ENCODE measurements at places on chromosomes 4 and X. TPM values are rescaled to one million over a fixed set of nuclear protein-coding genes. Genes with fewer than 3 reads are reported as not detected.
A peak's percentile ranks its signal among the peaks of the same experiment; 100 is the strongest.

Gene FAM47E
- total RNA-seq, result 7.8 TPM

Gene IL2
- total RNA-seq, result not detected

Gene MGAT4D
- total RNA-seq, result not detected

DNA sequence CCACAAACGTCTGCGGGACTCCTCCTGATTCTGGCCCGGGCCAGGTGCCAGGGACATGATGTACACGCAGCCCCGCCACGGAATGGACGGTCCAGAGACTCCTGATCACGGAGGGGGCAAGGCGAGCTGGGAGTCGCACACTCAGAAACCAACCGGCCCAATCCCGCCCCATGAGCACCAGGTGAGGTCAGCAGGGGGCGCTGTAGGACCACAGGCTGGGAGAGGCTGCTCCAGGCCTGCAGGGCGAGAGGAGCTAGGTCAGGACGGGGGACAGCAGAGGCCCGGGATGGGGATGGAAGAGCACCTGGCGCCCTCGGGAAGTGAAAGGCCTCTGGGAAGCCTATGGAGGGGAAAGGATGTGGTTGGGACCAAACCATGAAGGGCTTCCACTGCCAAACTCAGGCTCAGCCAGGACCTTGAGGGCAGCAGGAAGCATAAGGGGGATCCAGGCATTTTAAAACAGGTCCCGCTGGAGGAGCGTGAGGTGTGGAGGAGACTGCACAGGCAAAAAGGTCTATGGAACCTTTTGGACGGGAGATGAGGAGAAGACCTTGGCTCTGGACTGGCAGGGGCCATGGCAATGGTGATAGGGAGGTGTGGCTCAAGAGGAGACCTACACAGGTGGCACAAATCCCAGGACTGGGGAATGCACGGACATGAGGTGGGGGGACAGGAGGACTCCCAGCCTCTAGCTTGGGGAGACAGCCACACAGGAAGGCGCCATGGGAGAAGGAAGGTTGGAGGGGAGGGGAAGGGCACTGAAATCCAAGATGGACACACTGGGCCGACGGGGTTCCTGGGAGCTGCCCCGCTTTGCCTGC, 79.2 kb downstream of the MTMR1 start:
- no peaks in the 10 kb centered on the region for H3K4me1 ChIP-seq
- no peaks in the 10 kb centered on the region for H3K36me3 ChIP-seq
- H3K27ac ChIP-seq, result no peak overlapping the region
- no peaks in the 10 kb centered on the region for H3K27me3 ChIP-seq
- no peak overlapping the region for H3K4me3 ChIP-seq
- DNase-seq, result peak; percentile 82

Gene TLL1
- total RNA-seq, result 1.00 TPM

Gene NKX1-1
- not detected for total RNA-seq

DNA sequence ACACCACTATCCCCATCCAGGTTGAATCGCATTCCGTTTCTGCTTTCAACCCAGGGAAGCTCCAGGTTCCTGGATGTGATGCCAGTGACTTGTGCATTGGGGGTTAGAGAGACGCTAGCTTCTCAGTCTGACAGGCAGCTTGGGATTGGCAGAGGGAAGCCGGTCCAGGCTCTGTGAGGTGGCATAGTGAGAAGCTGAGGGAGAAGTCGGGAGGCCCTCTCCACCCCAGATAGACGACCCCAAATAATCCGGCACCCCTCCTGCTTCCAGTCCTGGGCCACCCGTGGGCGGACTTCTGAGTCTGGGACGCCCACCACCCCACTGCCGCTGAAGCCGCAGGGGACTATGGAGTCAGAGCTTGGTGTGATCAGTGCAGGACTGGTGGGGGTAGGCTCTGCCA, 7.4 kb downstream of the MAGEA4 start:
- H3K4me1 ChIP-seq, result no peaks in the 10 kb centered on the region
- H3K27me3 ChIP-seq, result no peaks in the 10 kb centered on the region
- H3K4me3 ChIP-seq, result no peak overlapping the region
- H3K27ac ChIP-seq, result no peak overlapping the region

Gene TMPRSS11F
- not detected for total RNA-seq

GRCh38 chr4:133498149-133498548, 349.1 kb downstream of the PCDH10 start:
- no peak overlapping the region for H3K4me3 ChIP-seq
- H3K4me1 ChIP-seq, result no peaks in the 10 kb centered on the region
- H3K27me3 ChIP-seq, result no peaks in the 10 kb centered on the region

DNA sequence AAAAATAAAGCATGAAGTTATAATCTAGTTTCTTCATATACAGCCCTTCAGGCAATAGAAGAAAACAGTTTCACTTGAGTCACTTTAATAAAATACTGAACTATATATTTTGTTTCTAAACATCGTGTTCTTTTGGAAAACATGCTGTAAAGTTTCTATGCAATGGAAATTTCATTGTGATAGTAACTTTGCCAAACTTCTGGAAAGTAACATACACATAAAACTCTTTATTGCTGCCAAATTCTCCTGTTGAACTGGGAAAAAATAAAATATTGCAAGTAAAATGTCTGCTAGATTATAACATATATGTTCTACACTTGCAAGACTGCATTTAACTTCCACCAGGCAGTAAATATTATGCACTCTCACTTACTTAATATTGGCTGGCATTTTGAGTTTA, 635.4 kb downstream of the SPRY1 start:
- no peak for DNase-seq
- H3K4me1 ChIP-seq, result no peaks in the 10 kb centered on the region
- no peak overlapping the region for H3K4me3 ChIP-seq
- no peaks in the 10 kb centered on the region for H3K36me3 ChIP-seq

GRCh38 chr4:183098019-183098722, 886 bp upstream of the WWC2 start:
- H3K4me1 ChIP-seq, result peaks cover 19% of the 10 kb centered on the region
- H3K4me3 ChIP-seq, result peak overlapping the region; percentile 39
- peaks cover 66% of the 10 kb centered on the region for H3K27me3 ChIP-seq
- no peaks in the 10 kb centered on the region for H3K36me3 ChIP-seq

GRCh38 chr4:174563399-174563798, 41.1 kb upstream of the HPGD start:
- H3K27ac ChIP-seq, result no peak overlapping the region
- no peaks in the 10 kb centered on the region for H3K36me3 ChIP-seq
- H3K4me1 ChIP-seq, result no peaks in the 10 kb centered on the region
- no peak for DNase-seq
- no peaks in the 10 kb centered on the region for H3K27me3 ChIP-seq
- H3K4me3 ChIP-seq, result no peak overlapping the region

- H3K27ac ChIP-seq, result no peak overlapping the region
- no peaks in the 10 kb centered on the region for H3K4me1 ChIP-seq
Measured at GRCh38 chrX:110454336-110454735, 95.7 kb downstream of the RTL9 start.

- H3K36me3 ChIP-seq, result no peaks in the 10 kb centered on the region
- no peak overlapping the region for H3K4me3 ChIP-seq
- H3K4me1 ChIP-seq, result no peaks in the 10 kb centered on the region
- no peaks in the 10 kb centered on the region for H3K27me3 ChIP-seq
- no peak for DNase-seq
Measured at GRCh38 chrX:21708116-21708515, 49.8 kb downstream of the SMPX start.

DNA sequence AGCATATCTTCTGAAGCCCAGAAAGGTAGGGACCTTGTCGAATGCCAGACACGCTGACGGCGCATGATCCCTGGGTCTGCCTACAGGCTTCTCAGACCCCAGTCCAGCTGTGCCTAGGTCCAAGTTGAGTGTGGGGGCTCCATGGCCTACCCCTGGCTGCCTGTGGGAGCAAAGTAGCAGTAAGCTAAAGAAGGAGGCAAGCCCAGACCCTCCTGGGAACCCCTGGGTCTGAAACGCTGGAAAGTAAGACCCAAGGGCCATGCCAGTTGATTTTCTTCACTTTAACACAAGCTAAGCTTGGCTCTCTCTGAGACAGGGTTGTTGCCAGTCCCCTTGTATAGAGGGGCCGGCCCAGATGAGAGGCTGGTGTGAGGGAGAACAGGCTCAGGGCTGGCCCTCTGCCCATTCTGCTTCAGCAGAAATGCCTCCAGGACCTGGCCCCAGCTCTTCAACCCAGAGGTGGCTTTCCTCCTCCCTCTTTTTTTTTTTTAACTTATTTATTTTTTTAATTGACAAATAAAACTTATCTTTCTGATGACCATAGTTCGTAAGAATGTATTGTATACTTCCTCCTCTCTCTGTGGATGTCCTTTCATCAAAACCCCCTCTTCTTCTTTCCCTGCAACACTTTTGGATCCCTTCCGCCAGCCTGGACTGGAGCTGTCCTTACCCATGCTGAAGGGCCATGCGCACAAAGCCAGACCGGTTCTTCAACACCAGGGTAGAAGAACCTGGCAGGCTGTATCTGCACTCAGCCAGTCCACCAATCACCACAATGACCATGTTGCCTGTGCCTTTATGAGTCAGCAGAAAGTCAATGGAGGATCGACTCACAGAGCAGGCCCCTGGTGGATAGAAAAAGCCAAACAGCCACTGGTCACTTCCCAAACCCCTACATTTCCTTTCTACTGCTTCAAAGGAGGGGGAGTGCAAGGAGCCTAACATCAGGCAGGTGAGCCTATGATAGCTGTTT, 7.1 kb downstream of the AWAT2 start:
- no peaks in the 10 kb centered on the region for H3K4me1 ChIP-seq
- DNase-seq, result no peak
- H3K36me3 ChIP-seq, result no peaks in the 10 kb centered on the region
- H3K27me3 ChIP-seq, result no peaks in the 10 kb centered on the region

DNA sequence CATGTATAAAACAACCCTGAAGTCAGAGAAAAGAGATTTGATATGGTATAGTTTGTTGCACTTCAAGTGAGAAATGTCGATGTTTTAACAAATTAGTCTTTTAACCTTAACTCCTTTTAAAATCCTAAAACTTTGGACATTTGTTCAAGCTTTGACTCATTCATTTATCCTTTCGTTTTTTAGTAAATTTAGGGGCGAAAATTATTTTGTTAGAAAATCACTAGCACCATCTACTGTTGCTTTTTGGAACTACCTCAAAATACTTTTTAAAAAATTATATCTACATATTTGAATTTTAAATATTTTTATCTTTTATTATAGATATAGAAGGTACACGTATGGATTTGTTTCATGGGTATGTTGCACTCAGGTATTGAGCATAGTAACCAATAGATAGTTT, 165.1 kb upstream of the POF1B start:
- no peaks in the 10 kb centered on the region for H3K4me1 ChIP-seq
- H3K27me3 ChIP-seq, result no peaks in the 10 kb centered on the region
- no peak overlapping the region for H3K27ac ChIP-seq

Gene LRP2BP
- total RNA-seq, result not detected

GRCh38 chrX:118355225-118355920, 9.5 kb downstream of the WDR44 start:
- no peak overlapping the region for H3K27ac ChIP-seq
- H3K36me3 ChIP-seq, result no peaks in the 10 kb centered on the region
- no peak for DNase-seq
- no peaks in the 10 kb centered on the region for H3K27me3 ChIP-seq
- H3K4me3 ChIP-seq, result no peak overlapping the region

GRCh38 chr4:108342325-108342970, 173.7 kb upstream of the LEF1 start:
- H3K27me3 ChIP-seq, result no peaks in the 10 kb centered on the region
- no peaks in the 10 kb centered on the region for H3K4me1 ChIP-seq
- no peak overlapping the region for H3K27ac ChIP-seq
- H3K36me3 ChIP-seq, result no peaks in the 10 kb centered on the region
- DNase-seq, result no peak
- H3K4me3 ChIP-seq, result no peak overlapping the region

- H3K27ac ChIP-seq, result no peak overlapping the region
- no peak for DNase-seq
- H3K4me1 ChIP-seq, result no peaks in the 10 kb centered on the region
Measured at GRCh38 chrX:8849945-8850344, 48.8 kb upstream of the FAM9A start.

- peak; percentile 86 for DNase-seq
- no peaks in the 10 kb centered on the region for H3K27me3 ChIP-seq
- peak overlapping the region; percentile 75 for H3K4me3 ChIP-seq
- peaks cover 38% of the 10 kb centered on the region for H3K4me1 ChIP-seq
- no peaks in the 10 kb centered on the region for H3K36me3 ChIP-seq
Measured at GRCh38 chr4:41216294-41217019, 2.1 kb upstream of the APBB2 start.

GRCh38 chr4:133152831-133153481, 3.9 kb downstream of the PCDH10 start:
- DNase-seq, result no peak
- H3K4me1 ChIP-seq, result peaks cover 20% of the 10 kb centered on the region
- H3K36me3 ChIP-seq, result no peaks in the 10 kb centered on the region

Gene DUX4
- not detected for total RNA-seq

DNA sequence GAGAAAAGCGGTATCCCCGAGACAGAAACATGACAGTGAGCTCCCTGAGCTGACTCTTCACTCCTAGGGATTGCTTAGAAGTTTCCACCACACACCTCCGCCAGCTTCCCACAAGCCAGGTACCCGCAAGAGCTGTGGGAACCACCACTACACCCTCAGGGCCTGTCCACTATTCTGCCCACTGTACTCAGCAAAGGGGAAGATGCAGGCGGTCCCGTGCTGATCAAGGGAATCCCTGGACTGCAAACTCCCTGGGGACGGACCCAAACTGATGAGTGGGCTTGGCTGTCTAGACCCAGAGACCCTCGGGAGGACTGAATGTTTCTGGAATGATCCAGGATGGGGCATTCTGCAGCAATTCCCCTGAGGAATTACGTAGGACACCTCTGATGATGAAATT, 30.2 kb downstream of the REELD1 start:
- H3K27me3 ChIP-seq, result no peaks in the 10 kb centered on the region
- H3K4me1 ChIP-seq, result peaks cover 6% of the 10 kb centered on the region
- H3K4me3 ChIP-seq, result no peak overlapping the region
- H3K27ac ChIP-seq, result peak overlapping the region; percentile 12

DNA sequence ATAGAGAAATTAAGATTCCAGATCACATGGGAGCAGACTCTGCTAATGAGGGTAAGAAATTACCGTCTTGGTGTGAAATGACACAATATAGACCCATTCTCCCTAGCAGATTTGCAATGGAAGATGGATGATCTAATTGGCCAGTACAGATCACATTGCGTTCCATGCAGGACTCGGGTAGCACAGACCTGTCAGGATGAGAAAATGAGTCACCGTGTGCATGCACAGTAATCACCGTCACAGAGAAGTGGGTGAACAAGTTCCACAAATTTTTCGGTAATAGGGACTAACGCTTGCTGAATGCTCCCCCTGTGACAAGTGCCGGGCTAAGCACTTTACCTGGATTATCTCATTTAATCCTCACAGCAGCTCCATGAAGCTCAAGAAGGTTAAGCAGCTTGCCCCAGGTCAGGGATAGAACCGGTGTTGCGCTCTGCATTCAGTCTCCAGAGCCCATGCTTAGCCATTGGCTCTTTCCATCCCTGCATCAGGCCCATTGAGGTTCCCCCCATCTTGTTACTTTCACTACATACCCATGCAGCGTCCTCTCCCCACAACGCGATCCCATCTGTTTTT, 375.6 kb downstream of the FBXW7 start:
- no peak overlapping the region for H3K27ac ChIP-seq
- H3K4me1 ChIP-seq, result no peaks in the 10 kb centered on the region
- H3K36me3 ChIP-seq, result no peaks in the 10 kb centered on the region
- H3K4me3 ChIP-seq, result no peak overlapping the region
- no peak for DNase-seq

Gene CRMP1
- total RNA-seq, result 0.55 TPM

- no peaks in the 10 kb centered on the region for H3K27me3 ChIP-seq
- H3K4me1 ChIP-seq, result peaks cover 5% of the 10 kb centered on the region
- peak overlapping the region; percentile 44 for H3K27ac ChIP-seq
- DNase-seq, result peak; percentile 51
- peaks cover 8% of the 10 kb centered on the region for H3K36me3 ChIP-seq
- H3K4me3 ChIP-seq, result no peak overlapping the region
Measured at GRCh38 chr4:153555730-153556434, 89.7 kb downstream of the TMEM131L start.

All from transverse colon (tissue), 4 donors.